ENCODE measurements at places on chromosomes 13 and 19.
A peak's percentile ranks its signal among the peaks of the same experiment; 100 is the strongest.

GRCh38 chr19:40704491-40705361, 12.0 kb downstream of the COQ8B start:
- no peak for DNase-seq

GRCh38 chr19:49359851-49360820, 2.1 kb downstream of the TEAD2 start:
- no peak for DNase-seq

- DNase-seq, result no peak
Observed at GRCh38 chr19:8893419-8893818, 61.2 kb downstream of the MBD3L1 start.

GRCh38 chr13:32314271-32315237, 609 bp downstream of the ZAR1L start:
- DNase-seq, result peak; percentile 98

DNA sequence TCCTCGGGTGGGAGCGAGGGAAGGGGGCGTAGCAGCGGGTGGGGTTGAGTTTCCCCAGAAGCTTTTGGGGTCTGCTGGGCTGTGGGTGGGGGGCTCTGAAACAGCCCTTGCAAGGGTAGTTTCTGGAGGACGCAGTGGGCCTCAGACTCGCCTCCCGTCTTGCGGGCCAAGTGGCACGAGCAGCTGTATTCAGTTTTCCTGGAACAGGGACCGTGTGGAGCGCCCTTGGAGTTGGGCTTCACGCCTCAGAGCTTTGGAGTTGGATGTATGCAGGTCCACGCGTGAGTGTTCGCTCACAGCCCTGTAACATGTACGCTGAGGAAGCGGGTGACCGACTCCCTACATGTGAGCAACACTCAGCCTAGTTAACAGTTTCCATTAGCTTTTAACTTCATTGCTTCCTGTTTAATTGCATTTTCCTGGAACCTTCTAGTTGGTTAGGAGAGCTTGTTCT, 603 bp downstream of the TM9SF2 start:
- DNase-seq, result peak; percentile 45

GRCh38 chr19:18345296-18345695, 4.9 kb downstream of the PGPEP1 start:
- no peak for DNase-seq

DNA sequence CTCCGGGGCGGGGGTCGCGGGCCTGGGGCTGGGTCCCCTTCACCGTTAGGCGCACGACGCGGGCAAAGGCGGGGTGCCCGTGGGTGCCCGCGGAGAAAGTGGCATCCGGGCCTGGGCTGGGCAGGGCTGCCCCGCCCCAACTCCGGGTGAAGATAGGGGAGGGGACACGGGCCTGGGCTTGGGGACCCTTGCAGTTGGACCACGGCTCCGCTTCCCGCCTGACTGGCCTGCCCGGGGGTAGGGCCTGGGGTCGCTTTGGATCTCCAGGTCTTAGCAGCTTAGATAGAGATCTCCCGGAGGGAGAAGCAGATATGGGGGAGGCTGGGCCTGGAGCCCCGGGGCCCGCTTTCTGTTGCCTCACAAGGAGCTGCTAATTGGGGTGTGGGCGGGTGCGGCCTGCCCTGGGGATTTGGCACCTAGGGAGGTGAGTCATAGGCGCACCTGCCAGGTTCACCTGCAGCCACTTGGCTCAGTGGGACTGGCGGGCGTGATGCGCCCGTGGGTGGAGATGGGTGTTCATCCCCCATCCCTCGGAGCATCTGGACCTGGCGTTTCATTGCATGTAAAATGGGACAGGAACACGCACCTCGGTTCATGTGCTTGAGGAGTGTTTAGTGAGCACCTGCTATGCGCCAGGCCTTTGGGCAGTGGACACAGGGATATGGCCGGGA, 585 bp downstream of the MAP1S start:
- DNase-seq, result no peak

- no peak for DNase-seq
Observed at GRCh38 chr13:110262508-110263291, 44.3 kb downstream of the COL4A1 start.

DNA sequence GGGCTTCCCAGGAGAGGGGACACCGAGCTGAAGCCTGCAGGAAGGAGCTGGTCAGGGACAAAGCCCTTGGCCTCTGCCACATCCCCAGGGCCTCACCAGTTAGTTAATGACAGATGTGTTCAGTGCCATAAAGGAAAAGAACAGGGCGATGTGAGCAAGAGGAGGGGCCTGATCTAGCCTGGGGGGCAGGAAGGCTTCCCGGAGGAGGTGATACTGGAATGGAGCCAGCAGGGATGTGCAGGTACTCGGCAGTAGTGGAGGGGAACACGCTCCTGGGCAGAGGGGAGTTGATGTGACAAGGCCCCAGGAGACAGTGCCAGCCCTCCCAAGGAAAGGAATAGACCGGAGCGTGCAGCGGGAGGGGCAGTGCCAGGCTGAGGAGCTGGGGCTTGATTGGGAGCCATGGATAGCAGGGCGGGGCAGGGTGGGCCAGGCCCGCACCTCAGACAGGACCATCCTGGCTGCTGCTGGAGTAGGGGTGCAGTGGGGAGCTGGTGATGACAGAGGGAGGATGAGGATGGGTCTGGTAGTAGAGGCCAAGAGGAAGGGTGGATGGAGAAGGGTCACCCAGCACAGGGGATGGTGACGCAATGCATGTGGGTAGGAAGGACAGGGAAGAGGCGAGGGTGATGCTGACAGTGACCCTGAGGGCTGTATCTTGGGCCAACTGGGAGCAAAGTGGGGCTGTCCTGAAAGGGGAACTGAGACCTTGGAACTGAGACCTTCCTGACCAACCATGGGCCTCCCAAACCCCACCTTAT, 4.1 kb downstream of the C19orf33 start:
- no peak for DNase-seq

DNA sequence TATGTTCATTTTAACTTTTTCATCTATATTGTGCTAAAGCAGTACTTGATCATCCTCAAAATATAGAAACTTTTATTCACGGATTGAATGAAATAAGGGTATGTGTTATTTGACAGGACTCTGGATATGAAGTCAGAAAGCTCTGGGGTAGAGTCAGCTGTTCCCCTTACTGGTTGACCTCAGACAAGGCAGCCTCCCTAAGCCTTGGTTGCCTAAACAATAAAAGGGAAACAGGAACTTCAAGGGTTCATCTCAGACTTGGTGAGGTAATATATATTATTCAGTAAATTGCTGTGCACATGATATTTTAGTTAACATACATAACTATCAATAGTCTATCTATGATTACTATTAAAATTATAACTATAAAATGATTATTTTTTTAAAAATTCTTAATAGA, 13.6 kb downstream of the POLR1D start:
- DNase-seq, result peak; percentile 35

DNA sequence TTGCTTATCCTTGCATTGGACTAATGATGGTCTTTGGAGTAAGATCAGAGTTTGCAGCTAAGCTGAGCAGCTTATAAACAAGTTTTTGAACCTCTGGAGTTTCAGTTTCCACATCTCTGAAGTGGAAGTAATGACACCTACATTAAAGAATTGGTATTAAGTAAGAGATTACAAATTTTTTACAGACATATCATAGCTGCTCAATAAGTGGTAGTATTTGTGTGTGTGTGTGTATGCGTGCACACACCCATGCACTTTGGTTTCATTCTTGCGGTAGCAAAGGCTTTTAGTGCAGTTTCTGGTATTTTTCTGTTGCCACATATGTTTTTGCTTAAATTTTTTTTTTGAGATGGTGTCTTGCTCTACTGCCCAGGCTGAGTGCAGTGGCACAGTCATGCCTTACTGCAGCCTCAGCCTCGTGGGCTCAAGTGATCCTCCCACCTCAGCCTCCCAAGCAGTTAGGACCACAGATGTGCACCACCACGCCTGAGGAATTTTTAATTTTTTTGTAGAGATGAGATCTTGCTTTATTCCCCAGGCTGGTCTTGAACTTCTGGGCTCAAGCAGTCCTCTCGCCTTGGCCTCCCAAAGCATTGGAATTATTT, 4.5 kb downstream of the NAA16 start:
- no peak for DNase-seq

GRCh38 chr19:34471906-34472700, 9.5 kb upstream of the WTIP start:
- no peak for DNase-seq

DNA sequence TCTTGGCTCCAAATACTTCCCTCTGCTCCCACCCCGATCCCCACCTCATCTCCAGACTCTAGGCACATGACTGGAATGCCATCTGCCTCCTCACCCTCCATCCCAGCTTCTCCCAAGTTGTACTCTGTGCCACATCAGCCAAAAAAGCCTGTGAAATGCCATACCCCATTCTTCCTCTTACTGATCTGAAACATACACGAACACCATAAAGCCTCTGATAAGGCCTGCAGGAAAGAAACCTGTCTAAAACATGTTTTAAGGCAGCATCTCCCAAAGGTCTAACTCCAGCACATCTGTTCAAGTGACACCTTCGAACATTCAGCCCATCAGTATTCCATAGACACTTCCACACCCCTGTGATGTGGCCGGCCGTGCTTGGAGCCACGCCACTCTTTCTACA, 5.6 kb downstream of the GRIK5 start:
- DNase-seq, result no peak

DNA sequence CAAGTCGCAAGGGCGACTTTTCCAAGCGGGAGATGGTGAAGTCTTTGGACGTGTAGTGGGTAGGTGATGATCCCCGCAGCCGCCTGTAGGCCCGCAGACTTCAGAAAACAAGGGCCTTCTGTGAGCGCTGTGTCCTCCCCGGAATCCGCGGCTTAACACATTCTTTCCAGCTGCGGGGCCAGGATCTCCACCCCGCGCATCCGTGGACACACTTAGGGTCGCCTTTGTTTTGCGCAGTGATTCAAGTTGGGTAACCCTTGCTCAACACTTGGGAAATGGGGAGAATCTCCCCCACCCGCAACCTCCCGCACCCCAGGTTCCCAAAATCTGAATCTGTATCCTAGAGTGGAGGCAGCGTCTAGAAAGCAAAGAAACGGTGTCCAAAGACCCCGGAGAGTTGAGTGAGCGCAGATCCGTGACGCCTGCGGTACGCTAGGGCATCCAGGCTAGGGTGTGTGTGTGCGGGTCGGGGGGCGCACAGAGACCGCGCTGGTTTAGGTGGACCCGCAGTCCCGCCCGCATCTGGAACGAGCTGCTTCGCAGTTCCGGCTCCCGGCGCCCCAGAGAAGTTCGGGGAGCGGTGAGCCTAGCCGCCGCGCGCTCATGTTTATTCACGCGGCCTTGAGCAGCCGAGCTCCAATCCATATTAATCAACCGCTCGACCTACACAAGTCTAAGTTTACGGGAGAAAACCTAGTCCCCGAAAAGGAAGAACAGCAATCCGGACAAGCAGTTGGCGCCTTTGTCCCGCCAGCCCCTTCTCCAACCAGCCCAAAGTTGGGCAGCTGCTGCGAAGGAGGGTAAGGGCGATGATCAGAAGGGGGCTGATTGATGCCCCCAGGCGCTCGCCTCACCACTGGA, 9.9 kb downstream of the SOX21 start:
- DNase-seq, result no peak

GRCh38 chr19:12202250-12202649, 39.4 kb downstream of the ZNF136 start:
- DNase-seq, result no peak

GRCh38 chr13:64007339-64007738, 2591.7 kb upstream of the PCDH20 start:
- DNase-seq, result no peak

Measured in HL-60 (cell line).